ENCODE measurements at places on chromosomes 4 and X. TPM values are rescaled to one million over a fixed set of nuclear protein-coding genes. Genes with fewer than 3 reads are reported as not detected.
A peak's percentile ranks its signal among the peaks of the same experiment; 100 is the strongest.

- DNase-seq: no peak
These were observed 287.2 kb downstream of the DTHD1 start for GRCh38 chr4:36568575-36568974.

DNA sequence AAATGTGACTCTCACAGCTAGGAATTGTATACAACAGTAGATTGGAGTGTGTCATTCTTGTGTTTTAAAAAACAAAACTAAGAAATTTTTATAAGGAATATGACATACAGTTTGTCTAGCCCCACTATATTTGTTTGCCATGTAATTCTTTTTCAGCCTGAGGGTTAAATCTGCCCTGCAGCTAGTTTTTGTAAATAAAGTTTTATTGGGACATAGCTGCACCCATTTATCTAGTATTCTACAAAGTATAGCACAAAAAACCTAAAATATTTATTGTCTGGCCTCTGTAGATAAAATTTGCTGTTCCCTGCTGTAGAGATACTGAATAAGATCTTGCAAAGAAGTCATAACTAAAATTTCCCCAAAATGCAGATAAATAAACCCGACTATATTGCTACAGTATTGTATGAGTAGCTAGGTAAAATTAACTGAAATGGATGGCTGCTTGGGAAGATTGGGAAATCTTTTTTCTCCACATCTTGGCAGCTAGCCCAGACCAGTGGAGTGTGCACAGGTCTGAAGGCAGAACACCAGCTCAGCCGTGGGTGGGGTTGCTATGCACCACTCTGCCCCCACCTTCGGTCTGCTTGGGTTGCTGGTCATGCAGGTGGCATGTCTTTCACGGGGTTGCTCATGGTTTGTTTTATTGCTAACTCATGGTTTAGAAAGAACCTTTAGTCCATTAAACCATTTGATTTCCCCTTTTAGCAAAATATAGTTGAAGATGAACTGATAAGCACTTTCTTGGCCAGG, 127.9 kb downstream of the KLHL8 start:
- peak; percentile 83 for DNase-seq

DNA sequence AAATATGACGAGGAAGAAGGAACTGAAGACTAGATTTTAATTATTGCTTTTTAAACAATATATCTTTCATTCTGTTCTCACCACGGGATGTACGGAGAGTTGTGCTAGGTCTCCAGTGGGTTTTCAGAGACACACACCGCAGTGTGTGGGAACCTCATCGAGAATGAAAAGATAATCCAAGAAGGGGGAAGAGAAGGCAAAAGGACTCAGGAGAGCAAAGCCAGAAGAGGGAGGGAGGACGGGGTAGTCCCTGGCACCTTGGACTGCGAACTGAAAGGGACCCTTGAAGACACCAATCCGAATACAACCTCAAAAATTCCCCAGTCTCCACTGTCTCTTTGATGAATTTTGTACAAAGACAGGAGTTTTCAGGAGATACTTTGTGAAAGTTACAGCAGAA, 932 bp upstream of the LEF1 start:
- DNase-seq: no peak

- DNase-seq: no peak
These were observed 26.5 kb downstream of the BOD1L1 start for GRCh38 chr4:13601048-13601447.

PNCK gene
- polyA plus RNA-seq: 7.5 TPM

DNA sequence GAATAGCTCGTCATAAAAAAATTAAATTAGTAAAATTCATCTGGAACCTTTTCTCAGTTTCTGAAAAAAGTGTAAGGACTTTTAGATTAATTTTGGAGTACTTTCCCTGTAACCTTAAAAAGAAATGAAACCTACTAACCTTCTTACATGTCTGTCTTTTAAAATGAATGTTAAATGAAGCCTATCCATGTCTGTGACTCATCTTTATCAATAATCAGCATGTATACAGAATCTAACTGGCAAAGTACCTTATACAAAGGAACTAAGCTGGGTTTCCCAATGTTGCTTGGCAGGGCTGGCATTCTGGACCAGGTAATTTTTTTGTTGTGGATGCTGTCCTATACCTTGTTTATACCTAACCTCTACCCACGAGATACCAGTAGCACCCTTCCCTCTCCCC, 13.6 kb downstream of the FBXW7 start:
- no peak for DNase-seq

NKX3-2 gene
- polyA plus RNA-seq: not detected

CXCL10 gene
- polyA plus RNA-seq: 0.93 TPM

MUC7 gene
- 0.08 TPM for polyA plus RNA-seq

DNA sequence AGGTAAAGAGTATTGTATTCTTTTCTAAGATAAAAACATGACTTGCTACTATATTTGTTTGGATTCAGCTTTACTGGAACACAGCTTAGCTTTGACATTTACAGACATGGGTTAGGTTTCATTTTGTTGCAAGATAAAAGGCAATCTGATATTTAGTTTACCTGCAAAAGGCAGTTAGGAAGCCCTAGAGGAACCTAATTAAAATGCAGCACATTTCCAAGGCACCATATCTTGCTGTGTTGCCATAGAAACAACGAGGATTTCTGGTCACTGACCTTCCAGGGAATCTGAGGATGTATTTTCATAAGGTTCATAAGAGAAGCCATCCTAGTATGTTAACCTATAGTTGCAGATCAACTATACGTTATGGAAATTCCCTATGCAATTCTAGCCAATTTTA, 116.0 kb downstream of the SNCA start:
- DNase-seq: no peak

DNA sequence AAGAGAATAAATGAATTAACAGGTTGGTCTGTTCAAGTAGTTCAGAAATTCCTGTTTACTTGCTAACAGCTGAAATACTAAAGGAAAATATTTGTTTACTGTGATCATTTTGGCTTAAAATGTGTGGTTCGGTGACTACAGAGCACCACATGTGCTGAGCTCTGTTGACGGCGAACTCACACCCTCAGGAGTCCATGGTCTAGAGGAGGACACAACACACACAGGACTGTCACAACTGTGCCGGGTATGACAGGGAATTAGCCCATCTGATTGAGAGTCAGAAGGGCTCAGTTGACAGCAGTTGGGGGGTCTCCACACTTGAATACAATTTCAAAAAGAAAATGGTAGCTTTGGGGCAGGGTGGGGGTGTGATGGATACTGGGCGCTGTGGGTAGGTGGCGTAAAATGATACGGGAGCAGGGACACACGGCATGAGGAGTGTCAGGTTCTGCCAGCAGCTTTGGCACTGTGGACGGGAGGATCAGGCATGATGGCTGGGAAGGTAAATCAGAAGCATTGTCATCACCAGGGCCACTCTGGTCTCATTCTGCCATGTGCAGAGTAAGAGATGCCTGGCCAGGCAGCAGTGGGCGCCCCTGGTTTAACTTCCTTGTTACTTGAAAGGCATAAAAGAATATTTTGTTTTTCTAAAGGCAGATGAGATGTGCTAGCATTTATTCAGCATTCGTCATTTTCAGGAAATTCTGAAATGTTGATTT, 33.3 kb downstream of the CLDN22 start:
- no peak for DNase-seq

NAT8L gene
- polyA plus RNA-seq: 6.4 TPM

DNA sequence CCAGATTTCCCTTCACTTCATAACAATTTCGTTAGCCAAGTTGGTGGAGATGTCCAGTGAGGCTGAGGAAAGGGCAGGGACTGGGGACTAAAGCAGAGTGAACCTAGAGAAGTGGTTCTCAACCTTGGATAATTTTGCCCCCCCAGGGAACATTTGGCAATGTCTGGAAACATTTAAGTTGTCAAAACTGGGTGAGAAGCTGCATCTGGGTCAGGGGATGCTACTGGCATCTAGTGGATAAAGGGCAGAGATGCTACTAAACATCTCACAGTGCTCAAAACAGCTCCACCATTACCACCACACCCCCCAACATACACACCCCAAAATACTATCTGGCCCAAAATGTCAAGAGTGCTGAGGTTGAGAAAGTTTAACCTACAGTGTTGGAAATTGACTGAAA, 32.0 kb upstream of the FGF16 start:
- no peak for DNase-seq

DNA sequence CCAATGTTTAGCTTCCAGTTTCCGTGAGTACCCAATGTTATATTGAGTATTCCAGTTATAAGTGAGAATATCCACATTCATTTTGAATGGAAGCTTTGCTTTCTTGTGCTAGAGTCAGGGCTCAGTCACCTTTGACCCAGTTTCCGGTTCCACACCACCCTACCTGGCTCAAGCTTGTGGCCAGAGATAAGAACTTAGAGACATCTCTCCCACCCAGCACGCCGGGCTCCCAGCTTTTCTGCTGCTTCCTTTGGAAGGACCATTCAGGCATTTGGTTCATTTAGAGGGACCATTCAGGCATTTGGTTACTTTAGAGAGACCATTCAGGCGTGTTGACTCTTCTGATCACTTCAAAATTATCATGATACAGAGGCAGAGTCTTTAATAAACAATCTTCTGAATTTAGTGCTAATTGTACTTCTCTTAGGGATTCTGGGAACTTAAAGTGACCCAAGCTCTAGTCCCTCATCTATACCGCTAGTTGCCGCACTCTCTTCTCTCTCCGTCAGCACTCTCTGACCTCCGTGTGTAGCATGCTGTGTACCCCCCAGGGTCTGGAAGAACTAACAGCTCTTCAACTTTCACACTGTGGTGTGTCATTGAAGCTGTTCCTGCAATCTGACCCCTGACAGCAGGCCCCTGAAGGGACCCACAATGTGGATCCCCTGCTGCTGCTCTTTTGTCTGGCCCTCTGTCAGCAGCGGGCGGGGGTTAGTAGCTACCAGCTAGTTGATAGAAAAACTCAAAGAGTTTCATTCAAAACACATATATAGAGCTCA, 943.1 kb downstream of the ARAP2 start:
- DNase-seq: no peak

TMSB15C gene
- polyA plus RNA-seq: 19.6 TPM

UGT2B15 gene
- polyA plus RNA-seq: 0.07 TPM

DNA sequence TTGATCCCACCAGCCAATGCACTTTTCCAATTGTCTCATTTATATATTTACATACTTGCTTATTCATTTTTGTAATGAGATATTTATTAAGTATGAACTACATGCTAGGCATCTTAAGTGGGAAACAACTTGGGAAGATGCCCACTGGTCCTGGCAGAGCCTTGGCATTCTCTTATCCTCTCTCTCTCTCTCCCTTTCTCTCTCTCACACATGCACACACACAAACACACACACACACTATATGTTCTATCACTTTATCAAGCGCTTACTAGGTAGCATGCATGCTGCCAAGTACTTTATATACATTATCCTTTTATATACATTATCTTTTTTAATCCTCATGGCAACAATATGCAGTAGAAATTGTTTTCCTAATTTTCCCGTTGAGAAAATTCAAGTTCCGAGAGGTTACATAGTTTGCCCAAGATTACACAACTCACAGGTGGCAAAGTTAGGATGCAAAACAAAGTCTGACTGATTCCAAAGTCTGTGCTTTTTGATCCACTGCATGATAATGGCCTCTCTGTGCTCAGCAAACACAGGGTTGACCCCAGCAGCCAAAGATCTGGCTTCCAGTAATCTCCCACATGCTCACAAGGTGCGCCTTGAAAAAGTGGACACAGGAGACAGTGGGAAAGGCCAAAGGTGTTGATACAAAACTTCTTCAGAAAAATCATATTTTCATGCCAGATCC, 173.1 kb upstream of the KLF3 start:
- DNase-seq: no peak

DNA sequence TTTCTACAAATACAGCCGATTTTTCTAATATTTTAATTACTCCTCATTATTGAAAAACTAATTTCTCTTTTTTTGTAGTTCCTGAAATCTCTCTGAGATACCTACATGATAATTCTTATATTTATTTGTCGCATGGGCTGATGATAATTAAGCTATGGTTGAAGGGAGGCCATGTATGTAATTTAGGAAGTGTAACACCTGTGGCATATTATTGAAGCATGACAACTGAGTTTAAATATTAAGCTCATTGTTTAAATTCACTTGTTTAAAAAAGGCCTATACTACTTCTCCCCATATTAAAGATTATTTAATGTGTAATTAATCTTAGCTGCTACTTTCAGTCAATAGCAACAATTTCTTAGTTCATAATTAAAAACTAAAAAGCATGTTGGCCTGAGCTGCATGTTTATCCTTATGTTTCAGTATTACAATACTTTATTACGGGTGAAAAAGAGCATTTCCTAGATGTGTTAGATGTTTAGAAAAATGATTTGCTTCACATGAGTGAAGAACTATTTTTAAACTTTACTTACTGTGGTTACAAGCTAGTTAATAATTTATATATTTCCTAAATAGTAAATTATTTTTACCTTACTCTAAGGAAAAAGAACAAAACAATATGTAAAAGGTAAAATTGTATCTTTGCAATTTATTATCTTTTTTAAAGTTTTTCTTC, 122.4 kb downstream of the RAP1GDS1 start:
- no peak for DNase-seq

GRCh38 chrX:2817036-2817435, 11.7 kb upstream of the GYG2 start:
- DNase-seq: no peak

GRCh38 chr4:10161840-10162239, 45.2 kb upstream of the WDR1 start:
- DNase-seq: no peak

DNA sequence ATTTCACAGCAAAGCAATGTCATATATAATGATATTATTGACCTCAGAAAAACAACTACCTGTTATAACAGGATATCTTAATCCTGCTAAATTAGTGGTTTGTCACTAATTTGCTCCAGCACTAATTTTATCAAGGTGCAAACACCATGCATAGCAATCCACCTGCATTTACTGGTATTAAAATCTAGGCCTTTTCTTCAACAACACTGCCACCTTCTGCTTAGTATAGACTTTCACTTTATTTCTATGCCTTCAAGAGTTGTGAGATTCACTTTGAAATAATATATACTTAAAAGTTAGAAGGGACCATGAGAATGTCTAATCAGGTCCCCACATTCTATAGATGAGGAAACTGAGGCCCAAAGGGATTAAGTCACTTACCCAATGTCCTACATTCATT, 82.1 kb upstream of the IQCM start:
- DNase-seq: peak; percentile 30

CT83 gene
- polyA plus RNA-seq: not detected

BMX gene
- 0.55 TPM for polyA plus RNA-seq

DDX53 gene
- not detected for polyA plus RNA-seq

UCP1 gene
- polyA plus RNA-seq: 0.25 TPM

DNA sequence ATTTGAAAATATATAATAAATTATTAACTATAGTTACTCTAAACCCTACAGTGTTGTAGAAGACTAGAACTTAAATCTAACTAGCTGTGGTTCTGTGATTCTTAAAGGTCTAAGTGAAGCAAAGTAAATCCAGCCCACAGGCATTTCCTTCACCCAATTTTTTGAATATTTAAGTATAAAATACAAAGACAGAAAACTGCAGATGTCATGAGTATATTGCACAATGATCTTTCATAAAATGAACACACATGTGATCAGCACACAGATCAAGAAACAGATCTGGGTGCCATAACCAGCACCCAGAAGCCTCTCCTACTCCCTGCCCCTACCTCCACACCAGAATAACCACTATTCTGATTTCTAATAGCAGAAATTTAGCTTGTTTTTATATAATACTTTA, 82.9 kb downstream of the CAMK2D start:
- no peak for DNase-seq

Measured in left kidney (tissue), 8 donors.